Activated CD4-positive, alpha-beta T cell treated with anti-CD3 and anti-CD28 coated beads, Interleukin-2, Interleukin-4, amounts not matched to agents 100 ng/mL and 50 ng/mL, durations not matched to agents 16 hours and 8 hours (primary cell): ENCODE measurements at places on chromosomes 12 and 14.

- DNase-seq: no peak
Measured at GRCh38 chr12:47551426-47551851, 154.4 kb downstream of the RPAP3 start.

GRCh38 chr12:117261247-117261646, 71.0 kb upstream of the FBXO21 start:
- no peak for DNase-seq

DNA sequence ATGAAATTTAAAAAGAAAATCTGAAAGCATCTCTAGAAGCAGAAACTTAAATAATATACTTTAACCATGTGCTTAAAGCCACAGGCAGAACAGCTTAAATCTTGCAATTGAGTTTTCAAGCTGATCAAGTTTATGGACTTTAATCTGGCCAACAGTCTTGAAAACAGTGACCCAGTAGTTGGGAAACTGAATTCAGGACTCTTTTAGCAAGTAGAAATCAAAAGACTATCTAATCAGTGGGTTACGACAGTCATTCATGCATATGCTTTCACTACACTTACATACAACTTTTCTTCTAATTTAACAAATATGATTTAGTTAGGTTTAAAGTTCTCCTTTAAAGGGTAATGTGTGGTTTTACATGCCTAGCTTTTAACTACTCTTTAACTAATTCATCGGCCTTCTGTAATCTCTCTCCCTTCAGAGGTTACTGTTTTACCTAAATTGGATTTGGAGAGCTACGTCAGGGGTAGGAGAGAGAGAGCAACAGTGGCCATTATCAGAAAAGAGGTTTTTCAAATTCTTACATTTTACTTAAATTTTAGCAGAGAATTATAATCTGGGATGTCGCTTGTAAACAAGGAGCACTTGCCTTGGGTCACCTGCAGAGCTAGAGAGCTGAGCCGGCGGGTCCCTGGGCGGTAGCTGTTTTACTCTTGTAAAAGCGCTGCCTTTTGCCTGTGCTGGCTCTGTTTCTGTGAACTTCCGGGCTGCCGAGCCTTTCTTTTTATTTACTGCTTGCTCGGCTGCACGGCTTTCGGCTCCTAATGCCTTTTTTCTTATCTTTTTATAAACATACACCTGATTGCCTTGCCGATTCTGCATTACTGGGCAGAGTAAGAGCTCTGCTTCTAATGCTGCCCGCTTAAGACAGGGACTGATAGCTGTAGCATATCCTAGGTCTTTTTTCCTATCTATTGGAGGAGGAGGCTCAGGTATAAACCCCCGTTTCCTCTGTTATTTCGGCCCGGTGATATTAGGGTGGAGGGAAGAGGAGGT, 17.4 kb upstream of the LYZ start:
- peak; percentile 41 for DNase-seq

- no peak for DNase-seq
Measured at GRCh38 chr12:54865683-54866324, 11.5 kb downstream of the MUCL1 start.

GRCh38 chr12:57726884-57727757, 11.4 kb downstream of the AGAP2 start:
- no peak for DNase-seq
